GDM1 (cell line): ENCODE measurements at places on chromosomes 16 and 17.

GRCh38 chr16:4472880-4473279, 1.5 kb downstream of the NMRAL1 start:
- DNase-seq: no peak

- DNase-seq: no peak
These were observed 116.9 kb downstream of the TANC2 start for GRCh38 chr17:63082952-63083351.

DNA sequence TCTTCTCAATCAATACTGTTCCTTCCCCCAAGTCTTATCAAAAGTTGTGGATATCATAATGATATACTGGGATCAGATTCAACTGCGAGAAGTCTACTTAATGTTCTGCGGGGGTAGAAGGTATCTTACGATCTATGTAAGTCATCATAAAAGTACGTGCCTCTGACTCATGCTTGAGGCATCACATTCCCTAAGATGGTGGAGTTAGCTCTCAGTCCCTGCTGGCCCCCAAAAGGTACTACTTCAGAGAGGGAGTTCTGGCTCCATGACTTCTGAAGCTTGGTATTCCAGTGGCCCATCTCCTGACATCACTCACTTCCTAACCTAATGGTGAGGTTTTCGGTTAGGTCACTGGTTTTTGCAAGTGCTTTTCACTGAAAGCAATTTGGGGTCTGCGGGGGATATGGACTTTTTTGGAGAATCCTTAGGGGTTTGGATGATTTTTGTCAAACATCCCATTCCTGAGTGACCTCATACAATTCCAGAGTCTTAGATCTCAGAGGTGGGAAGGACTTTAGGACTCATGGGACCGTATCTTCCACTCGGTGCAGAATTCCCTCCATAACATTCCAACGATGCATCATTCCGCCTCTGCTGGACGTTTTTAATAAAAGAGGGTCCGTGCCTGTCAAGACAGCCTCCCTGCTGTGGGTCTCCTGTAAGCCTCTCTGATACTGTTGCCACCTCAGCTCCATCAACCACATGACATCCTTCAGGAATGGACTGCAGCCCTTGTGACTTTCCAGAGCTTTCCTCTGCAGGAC, 74.3 kb downstream of the DYNLRB2 start:
- DNase-seq: no peak

GRCh38 chr17:574061-574460, 140.6 kb downstream of the VPS53 start:
- DNase-seq: no peak

GRCh38 chr16:4005731-4006130, 110.5 kb downstream of the ADCY9 start:
- no peak for DNase-seq

DNA sequence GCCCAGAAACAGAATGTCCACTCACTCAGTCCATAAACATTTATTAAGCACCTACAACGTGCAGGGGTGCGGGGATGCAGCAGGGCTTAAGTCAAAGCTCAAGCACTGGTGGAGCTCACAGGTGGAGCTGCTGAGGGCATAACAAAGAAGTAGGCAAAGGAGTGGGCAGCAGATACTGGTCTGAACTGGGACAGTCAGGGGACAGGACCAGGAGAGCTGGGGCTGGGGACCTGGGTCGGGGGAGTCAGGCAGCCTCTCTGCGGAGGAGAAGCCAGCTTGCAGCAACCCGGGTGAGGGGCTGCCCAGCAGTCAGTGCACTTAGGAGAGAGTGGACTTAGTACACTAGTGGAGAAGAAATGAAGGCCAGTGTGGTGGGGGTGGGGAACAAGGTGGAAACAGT, 10.0 kb upstream of the TNFRSF13B start:
- DNase-seq: no peak

DNA sequence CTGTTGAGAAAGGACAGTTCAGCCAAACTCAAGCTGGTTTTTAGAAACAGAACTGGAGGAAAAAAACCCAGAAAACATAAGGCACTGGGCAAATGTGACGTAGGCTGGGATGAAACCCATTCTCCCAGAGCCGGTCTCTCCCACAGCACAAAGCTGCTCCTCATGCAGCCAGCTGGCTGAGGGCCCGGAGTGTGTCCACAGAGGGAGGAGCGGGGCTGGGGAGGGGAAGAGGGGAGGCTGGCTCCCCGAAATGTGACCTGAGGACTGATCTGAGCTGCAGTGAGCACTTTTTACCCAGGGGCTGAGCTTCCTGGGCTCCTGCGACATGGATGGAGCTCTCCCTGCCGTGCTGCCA, 20.8 kb downstream of the FOXF1 start:
- no peak for DNase-seq

GRCh38 chr16:67451704-67452435, 20.9 kb downstream of the HSD11B2 start:
- DNase-seq: no peak

GRCh38 chr17:37745801-37746426, 1.1 kb upstream of the HNF1B start:
- no peak for DNase-seq

GRCh38 chr16:7025616-7026190, 306.9 kb upstream of the RBFOX1 start:
- peak; percentile 19 for DNase-seq

DNA sequence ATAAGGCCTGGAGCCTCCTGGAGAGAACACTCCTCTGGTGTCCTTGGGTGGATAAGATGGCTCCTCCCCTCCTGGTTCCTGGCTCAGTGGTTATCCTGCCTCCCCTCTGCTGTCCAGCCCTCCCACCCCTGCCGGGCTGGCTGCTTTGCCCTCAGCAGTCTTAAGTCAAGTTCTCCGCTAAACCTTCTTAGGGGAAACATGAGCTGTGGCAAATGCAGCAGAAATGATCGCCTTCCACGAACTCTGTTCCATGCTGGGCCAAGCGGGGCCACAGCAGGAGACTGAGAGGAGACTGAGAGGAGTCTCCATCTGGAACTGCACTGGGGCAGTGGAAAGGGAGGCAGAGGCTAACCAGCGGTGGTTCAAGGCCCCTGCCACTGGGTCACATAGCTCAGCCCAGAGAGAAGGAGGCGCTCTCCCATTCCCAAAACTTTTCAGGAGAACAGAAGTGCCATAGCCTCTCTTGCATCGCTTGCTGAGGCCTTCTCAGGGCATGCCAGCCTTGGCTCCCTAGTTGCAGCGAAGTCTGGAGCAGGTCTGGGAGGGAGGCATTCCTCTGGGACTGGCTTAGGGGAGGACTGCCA, 26.9 kb downstream of the TNS4 start:
- no peak for DNase-seq

DNA sequence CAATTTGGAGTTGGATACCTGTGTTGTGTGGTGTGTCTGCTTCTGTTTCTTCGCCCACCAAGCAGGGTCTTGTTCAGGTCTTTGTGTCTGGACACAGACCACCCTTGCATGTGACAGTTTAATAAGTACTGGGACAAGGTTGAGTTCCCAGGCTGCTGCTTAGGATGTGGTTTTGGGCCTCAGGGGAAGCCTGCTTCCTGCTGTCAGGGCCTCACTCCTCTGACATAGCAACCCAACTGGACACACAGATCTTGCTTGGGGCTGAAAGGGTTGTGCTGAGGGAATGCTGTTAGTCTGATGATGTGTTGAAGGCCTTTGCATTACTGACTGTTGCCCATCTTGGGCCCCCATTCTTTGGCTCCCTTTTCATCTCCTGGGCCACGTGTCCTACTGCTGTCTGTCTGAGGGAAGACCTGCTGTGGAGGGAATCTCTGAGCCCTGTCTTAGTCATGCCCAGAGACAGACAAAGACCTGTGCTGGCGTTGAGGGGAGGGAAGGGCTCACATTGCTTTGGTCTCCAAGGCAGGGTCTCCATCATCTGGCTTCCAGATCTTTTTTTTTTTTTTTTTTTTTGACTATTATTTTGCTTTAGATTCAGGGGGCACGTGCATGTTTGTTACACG, 4.7 kb upstream of the TGFB1I1 start:
- DNase-seq: peak; percentile 70

- no peak for DNase-seq
These were observed 878.0 kb downstream of the KCNJ18 start for GRCh38 chr17:22570144-22570845.

DNA sequence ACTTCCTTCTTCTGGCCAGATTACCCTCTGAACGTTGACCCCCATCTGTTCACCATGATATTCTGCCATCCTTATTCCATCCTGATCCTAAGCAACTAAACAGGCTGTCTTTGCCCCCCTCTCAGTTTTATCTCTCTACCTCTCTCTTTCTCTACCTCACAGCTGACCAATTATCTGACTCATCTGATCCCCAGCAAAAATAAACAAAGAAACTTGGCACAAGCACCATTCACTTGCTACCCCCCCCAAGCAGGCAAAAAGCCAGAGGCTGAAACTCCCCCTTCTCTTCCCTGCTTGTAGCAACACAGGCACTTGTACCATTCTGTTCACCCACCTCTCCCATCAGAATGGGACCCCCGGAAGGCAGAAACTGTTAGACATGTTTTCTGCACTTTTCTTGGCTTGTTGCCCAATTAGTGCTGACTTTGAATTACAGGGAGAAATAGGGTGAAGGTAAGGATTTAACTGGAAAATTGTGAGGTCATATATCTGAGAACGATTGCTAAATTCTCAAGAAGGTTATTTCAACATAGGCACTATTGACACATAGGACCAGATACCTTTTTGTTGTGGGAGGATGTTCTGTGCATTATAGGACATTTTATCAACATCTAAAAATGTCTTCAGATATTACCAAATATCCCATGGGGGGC, 163.2 kb downstream of the TOX3 start:
- DNase-seq: no peak

- DNase-seq: no peak
These were observed 42.3 kb downstream of the FZD2 start for GRCh38 chr17:44599298-44600175.

DNA sequence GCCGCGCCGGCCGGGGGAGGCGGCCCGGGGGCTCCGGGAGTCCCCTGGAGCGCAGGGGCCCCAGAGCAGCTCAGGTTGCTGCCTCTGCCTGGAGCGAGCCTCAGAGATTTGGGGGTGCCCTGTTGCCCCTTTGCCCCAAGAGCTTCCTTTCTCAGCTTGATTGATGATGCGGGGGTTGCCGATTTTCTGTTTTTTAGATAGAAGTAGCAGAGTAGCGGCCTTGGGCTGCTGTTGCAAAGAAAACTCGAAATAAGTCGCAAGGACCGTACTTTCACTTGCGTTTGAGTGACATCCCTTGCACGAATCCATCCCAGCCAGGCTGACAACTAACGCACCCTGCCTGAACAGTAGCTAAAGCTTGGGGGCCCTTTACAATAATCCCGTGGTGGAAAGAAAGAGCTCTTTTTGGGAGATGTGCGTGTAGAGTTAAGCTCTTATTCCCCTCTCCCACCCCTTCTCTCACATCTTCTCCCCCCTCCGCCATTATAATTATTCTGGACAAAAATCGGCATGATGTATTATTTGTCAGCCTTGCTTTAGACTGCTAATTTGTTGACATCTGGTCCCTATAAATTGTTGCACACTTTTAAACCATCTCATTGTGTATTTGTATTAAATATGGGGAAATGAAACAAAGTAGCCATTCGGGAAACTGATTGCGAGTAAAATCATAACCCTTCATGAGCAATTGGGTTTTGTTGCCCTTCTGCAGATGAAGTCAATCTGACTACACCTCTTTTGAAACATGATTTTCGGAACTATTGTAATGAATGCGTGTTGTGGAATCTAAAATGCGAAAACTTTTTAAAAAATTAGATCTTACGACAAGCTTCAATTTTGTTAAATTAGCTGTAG, 873 bp downstream of the USP10 start:
- no peak for DNase-seq

DNA sequence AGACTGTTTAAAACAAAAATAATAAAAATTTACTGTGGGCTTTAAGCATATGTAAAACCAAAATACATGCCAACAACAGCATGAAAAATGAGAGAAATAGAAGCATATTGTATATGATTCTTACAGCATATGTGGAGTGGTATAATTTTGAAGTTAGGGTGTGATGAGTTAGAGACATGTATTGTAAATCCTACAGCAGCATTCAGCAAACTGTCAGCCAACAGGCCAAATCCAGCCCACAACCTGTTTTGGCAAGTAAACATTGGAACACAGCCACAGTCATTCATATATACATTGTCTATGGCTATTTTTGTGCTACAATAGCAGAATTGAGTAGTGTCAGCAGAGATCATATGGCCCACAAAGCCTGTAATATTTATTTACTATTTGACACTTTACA, 42.3 kb downstream of the ZNF18 start:
- no peak for DNase-seq

GRCh38 chr17:81419319-81419885, 24.1 kb downstream of the BAHCC1 start:
- DNase-seq: no peak

DNA sequence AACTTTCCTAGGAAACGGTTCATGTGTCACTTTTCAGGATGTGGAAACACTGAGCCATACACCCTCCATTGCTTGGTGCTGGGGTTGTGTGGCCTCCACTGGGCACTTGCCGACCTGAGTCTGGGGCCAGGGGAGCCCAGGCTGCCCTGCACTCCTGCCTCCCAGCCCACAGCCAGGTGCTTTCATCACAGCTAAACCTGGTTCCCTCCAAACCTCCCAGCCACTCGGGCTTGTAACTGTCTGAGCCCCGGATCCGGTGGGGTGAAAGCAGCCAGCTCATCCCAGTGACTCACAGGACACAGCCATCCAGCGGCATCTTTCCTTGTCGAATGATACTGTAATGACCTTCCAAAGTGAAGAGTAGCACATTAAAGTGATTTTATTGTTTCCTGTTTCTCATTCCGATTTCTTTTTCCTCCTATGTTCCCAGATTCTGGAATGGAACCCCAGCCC, 19.8 kb downstream of the CARHSP1 start:
- no peak for DNase-seq

DNA sequence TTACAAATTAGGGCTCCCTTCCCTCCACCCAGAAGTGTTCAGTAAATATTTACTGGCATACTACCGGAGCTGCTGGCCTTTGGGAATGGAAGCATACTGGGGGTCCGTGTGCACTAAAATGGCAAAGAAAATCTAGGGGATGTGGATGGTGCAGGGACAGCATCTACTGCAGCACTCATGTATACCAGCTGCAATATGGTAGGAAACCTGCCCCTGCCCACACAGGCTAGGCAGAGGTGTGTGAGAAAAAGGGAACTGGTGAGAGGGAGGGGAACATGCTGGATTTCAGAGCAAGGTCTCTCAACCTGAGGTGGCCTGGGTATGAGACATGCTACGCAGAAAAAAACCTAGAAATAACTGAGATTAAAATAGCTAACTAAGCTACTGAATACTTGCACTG, 145.4 kb downstream of the CDH13 start:
- DNase-seq: no peak

DNA sequence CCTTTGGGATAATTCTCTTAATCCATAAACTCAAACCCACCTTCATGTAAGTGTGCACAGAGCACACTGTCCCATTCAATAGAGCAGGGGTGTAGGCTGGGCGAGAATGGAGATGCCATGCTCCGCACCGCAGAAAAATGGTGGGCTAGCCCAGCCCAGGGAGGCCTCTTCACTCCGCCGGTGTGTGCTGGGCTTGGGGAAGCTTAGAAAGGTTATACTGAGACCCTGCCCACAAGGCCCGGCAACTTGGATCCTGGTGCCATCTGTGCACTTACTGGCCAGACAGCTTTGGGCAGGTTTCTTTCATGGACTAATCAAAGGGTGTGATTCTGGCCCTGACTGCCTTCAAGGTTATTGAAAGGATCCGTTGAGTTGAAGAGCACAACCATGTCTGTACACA, 3.7 kb upstream of the STAT5A start:
- no peak for DNase-seq

GRCh38 chr17:37507111-37507510, 17.4 kb downstream of the DUSP14 start:
- no peak for DNase-seq
